NCI-H774 (cell line): ENCODE measurements at places on chromosomes 4 and X.

DNA sequence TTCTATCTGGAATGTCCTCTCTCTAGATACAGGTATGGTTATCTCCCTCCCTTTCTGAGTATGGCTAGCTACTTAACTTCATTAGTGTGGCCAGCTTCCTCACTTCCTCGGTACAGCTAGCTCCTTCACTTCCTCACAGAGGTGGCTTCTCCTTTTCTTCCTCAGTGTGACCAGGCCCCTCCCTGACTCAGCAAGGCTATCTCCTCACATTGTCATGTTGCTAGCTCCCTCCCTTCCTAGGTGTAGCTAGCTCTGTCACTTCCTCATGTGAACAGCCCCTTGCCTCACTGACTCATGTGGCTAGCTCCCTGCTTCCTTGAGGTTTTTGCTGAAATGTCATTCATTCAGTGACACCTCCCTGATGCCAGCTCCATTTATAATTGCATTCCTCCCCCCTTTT lies 67.3 kb upstream of the DDIT4L start:
- DNase-seq: no peak

GRCh38 chr4:131974730-131975129 lies 1174.4 kb upstream of the PCDH10 start:
- no peak for DNase-seq

DNA sequence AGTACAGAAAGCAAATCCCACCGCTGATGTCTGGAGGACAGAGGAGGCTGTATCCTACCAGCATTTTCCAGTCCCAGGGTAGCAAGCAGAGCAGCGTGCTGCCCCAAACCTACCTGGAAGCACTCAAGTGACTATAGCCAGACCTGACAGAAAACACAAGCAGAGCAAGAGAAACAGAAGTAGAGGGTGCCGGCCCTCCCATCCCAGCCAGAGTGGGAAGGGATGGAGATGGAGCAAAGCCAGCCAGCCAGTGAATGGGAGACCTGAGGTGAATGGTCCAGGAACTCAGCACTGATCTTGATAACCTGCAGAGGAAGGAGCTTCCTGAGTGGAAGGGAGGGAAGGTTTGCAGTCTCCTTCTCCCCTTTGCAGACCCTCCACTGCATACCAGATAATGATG lies 185.2 kb downstream of the MAML3 start:
- DNase-seq: no peak

GRCh38 chr4:14908635-14909034 lies 93.6 kb upstream of the CPEB2 start:
- no peak for DNase-seq

- DNase-seq: no peak
Measured at GRCh38 chr4:138576684-138577083, 334.5 kb upstream of the SLC7A11 start.

GRCh38 chrX:146881521-146881920 lies 67.0 kb upstream of the CXorf51A start:
- DNase-seq: no peak

DNA sequence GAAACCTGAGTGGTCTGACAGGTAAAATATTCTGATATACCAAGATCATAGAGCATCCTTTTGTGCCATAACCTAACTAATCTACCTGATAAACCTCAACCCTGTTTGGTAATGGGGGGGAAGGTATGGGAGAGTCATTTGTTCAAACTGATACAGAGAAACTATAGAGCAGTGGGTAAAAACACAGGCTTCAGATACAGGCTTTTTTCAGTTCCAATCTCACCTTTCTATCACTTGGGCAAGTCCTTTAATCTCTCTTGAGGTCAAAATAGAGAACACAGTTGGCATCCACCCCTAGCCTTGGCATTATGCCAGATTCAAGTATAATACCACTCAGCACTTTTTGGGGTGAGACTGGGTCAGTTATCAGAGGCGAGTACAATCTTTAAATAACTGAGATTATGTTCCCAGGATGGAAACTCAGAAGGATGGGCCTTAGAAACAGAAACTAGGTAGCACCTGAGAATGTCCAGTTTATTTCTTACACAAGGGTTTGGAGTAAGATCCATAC lies 880 bp upstream of the ETDC start:
- DNase-seq: no peak

- DNase-seq: no peak
Measured at GRCh38 chr4:181982856-181983255, 260.3 kb upstream of the TENM3 start.

GRCh38 chr4:25021216-25021615 lies 9.5 kb downstream of the LGI2 start:
- DNase-seq: no peak

- DNase-seq: no peak
Measured at GRCh38 chrX:104419211-104419610, 146.8 kb upstream of the IL1RAPL2 start.

- no peak for DNase-seq
Measured at GRCh38 chr4:123661080-123661737, 264.6 kb downstream of the SPRY1 start.

GRCh38 chr4:142416711-142417275 lies 429.3 kb downstream of the INPP4B start:
- DNase-seq: no peak

DNA sequence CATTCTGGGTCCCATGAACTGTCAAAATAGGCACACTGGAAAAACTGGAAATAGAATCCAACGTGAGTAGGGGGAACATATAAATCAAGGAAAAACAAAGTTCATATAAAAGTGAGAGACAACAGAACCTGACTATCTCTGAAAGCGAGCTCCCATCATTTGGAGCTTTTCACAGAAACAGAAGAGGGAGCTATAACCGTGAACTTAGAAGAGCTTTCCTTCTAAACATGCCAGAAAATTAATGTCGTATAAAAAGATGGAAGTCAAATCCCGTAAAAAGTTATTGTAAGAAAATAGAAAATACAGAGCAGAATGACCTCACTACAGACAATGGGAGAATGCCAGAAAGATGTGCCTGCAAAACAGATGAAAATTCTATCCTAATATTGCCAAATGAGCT lies 23.9 kb upstream of the HSD17B10 start:
- no peak for DNase-seq

- DNase-seq: peak; percentile 67
Measured at GRCh38 chr4:46329118-46329976, 60.6 kb downstream of the GABRA2 start.

DNA sequence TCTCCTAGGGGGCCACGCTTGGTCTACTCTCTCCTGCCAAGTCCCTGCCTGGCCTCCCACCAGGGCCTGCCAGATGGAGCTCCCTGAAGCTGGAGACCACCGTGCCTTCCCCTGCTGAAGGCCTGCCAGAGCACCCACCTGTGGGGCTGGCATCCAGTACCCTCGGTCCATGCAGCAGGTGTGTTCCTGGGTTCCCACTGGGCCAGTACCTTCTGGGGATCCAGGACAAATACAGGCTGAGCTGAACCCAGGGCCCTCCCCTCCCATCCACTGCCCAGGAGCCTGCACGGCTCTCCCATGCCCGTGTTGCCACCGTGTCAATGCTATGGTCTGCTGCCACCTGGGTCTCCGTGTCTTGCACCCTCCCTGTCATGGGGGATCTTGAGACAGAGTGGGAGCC lies 68.8 kb downstream of the ABLIM2 start:
- DNase-seq: no peak

GRCh38 chr4:106953036-106953705 lies 82.9 kb downstream of the DKK2 start:
- DNase-seq: no peak

- DNase-seq: peak; percentile 18
Measured at GRCh38 chrX:153539171-153539978, 21.9 kb downstream of the ATP2B3 start.

GRCh38 chr4:38803833-38804653 lies 548 bp downstream of the TLR1 start:
- no peak for DNase-seq

DNA sequence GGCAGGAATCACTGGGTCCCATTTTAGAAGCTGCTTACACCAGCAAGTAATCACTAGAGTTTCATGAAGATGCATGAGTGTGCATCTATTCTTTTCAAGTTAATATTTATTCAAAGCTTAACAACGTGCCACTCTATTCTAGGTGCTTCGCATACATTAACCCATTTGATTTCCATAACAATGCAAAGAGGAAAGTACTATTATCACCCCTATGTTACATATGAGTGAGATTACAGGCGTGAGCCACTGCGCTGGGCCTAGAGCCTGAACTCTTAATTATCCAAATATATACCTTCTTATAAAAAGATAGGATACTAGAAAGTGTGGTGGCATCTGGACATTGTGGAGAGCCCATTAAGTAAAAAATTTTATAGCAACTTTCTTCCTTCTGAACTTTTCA lies 65.4 kb downstream of the CXCL13 start:
- DNase-seq: no peak

DNA sequence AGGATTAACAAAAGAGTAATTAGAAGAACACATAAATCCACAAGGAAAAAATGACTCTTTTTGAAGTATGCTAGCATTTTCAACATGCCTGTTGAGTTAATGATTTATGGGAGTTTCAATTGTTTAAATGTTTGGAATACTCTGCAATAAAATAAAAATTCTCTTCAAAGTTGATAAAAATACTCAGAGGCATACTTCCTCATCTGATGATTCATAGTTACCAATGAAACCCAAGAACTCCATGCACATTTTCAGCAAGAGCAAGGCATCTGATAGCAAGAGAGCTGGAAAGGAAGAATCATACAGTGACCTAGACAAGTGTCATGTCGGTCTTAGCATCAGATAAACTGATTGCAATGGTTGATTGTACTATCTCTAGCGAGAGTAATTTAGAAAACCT lies 443.7 kb upstream of the ATOH1 start:
- DNase-seq: no peak

- DNase-seq: no peak
Measured at GRCh38 chr4:161856711-161857326, 307.0 kb downstream of the FSTL5 start.

DNA sequence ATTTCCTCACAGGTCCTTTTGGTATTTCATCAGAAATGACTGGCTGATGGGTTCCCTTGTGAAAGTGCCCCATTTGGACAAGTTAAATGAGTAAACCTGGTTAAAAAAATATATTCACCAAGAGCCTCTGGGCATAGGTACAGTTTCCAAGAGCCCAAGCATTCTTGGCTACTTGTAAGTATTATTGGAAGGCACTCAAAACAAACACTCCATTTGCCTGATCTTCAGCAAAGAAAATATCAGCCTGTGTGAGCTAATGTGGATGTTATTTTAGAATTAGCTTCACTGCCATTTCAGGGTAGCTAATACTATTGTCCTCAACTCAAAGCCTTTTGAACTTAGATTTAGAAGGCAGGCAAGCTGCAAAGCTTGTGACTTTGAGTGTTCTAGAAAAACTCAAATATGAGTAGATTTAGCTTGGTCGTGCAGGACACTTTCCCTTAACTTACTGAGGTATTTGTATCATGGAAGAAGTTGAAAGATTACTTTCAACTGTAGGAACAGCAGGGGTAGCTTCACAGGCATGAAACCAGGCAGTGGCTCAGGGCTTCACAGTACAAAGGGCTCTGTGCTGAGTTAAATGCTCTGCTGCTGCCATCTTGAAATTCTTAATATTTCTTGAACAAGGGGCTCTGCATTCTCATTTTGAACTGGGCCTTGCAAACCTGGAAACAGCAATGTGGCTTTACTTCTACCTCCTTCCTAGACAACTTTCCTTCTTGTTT lies 177.2 kb downstream of the AMELX start:
- DNase-seq: no peak

DNA sequence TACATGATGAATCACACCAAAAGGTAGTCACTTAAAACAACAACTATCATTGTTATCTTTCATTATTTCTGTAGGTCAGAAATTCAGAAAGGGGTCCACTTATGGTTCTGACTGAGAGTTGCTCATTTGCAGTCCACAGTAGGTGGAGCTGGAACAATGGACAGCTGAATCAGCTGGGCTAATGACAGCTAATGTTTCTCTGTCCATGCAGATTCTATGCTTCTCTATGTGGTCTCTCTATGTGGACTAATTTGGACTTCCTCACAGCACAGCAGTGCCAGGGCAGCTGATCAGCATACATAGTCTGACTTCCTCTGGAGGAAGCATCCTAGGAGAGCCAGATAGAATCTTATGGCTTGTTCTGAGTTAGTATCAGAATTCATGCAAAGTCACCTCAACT lies 131.7 kb upstream of the INTU start:
- no peak for DNase-seq

GRCh38 chr4:154312246-154312645 lies 179.4 kb downstream of the DCHS2 start:
- DNase-seq: no peak

- no peak for DNase-seq
Measured at GRCh38 chrX:29453333-29453732, 762.0 kb upstream of the MAGEB2 start.

DNA sequence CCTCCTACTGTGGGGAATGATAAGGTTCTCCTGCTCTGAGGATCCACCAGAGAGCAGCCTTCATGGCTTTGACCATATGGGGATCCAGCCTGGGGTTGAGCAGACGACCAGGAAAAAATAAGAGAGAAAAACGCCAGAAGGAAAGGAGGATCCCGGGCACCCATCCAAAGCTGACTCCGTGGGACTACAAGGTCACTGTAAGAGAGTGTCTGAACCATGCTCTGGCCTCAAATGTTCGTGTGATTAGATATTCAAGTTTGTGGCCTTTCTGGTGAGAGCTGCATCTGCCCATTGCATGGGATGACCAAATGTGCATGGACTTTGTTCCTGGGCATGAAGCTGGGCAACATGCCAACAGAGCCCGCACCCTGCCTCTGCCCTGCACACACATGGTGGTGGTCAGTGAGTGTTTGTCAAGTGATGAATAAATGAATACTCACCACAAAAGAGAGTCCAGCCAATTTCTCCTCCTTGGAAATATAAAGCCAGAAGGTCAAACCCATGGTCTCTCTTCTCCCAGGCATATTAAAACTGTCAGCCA lies 346.0 kb upstream of the GATB start:
- DNase-seq: no peak

DNA sequence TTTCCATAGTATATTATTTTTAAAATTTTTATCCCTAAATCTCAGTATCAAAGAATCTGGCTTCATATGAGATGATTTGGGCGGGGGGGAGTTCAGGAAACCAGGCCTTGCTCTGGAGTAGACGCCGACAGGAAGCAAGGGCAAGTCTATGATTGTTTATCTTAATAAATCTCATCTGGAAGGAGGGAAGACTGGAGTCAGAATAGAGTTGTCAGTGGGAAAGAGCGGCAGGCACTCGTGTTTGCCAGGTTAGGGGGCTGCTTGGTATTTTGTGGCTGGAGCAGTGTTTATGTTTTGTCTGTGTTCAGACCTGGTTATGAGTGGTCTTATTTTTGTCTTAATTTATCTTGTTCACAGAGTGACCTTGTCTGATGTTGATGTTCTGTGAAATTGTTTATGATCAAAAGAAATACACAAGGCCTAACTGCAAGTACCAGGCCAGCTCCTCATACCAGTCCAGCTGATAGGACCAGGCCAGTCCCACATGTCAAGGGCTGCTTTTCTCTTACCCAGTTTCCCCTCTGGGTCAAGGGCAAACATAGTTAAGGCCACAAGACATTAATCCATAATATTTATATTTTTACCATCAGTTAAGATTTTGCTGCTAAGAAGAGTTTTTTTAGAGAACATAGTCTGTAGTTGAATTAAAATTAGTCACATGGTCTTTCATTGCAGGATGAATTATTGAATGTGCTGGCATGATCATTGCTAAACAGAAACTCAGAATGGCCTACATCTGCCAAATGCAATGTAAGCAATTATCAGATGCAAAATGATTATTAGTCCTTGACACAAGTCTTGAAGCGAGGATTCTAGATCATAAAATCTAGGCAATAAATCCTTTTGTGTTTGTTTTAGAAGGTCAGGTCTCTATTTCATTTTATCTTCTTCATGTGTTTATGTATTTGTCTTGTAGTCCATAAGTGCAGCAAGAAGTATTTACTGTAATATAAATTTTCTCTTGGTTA lies 176.5 kb downstream of the GASK1B start:
- DNase-seq: no peak
